ENCODE measurements at places on chromosomes 4 and X. TPM values are rescaled to one million over a fixed set of nuclear protein-coding genes. Genes with fewer than 3 reads are reported as not detected.

Gene HSD17B11
- 94.5 TPM for total RNA-seq

Gene TMSB15A
- not detected for total RNA-seq

Gene RAPGEF2
- total RNA-seq, result 32.4 TPM

Gene SERPINA7
- total RNA-seq, result not detected

Gene PNMA5
- not detected for total RNA-seq

Gene CXorf49
- total RNA-seq, result not detected

Gene RBM46
- total RNA-seq, result not detected

Gene DDIT4L
- 5.4 TPM for total RNA-seq

DNA sequence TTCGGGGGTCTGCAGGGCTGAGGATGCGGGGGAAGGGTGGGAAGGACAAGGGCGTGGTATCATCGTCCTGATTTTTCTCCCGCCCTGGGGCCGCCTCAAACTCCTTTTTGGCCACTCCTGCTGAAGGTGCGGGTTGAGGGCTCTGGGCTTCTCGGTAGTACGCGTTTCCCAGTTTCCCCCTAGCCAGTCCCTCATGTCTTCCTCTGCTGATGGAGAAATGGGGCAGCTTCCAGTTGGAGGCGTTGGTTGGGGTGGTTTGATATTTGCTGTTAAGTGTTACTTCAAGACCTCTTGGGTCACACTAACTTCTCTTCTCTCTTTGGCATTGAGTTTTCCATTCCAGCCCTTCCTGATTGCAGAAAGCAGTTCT is 482 bp downstream of the GSTCD start:
- H3K27me3 ChIP-seq, result no peaks in the 10 kb centered on the region
- DNase-seq, result no peak
- H3K4me3 ChIP-seq, result peak overlapping the region; percentile 92
- peaks cover 18% of the 10 kb centered on the region for H3K4me1 ChIP-seq
- peak overlapping the region; percentile 79 for H3K27ac ChIP-seq

GRCh38 chr4:171478181-171478580 is 335.0 kb upstream of the GALNTL6 start:
- H3K36me3 ChIP-seq, result no peaks in the 10 kb centered on the region
- no peaks in the 10 kb centered on the region for H3K4me1 ChIP-seq
- no peak overlapping the region for H3K4me3 ChIP-seq
- no peak for DNase-seq
- H3K27me3 ChIP-seq, result no peaks in the 10 kb centered on the region
- no peak overlapping the region for H3K27ac ChIP-seq

- no peaks in the 10 kb centered on the region for H3K27me3 ChIP-seq
- H3K36me3 ChIP-seq, result no peaks in the 10 kb centered on the region
- no peaks in the 10 kb centered on the region for H3K4me1 ChIP-seq
- H3K4me3 ChIP-seq, result no peak overlapping the region
- no peak overlapping the region for H3K27ac ChIP-seq
Measured at GRCh38 chr4:73692254-73692653, 48.1 kb upstream of the CXCL8 start.

GRCh38 chr4:28179126-28179525 is 1318.5 kb downstream of the STIM2 start:
- no peaks in the 10 kb centered on the region for H3K27me3 ChIP-seq
- DNase-seq, result no peak
- no peaks in the 10 kb centered on the region for H3K4me1 ChIP-seq
- no peak overlapping the region for H3K27ac ChIP-seq

GRCh38 chr4:165692082-165692481 is 181.0 kb upstream of the TLL1 start:
- no peak overlapping the region for H3K4me3 ChIP-seq
- H3K27ac ChIP-seq, result no peak overlapping the region
- H3K27me3 ChIP-seq, result no peaks in the 10 kb centered on the region

DNA sequence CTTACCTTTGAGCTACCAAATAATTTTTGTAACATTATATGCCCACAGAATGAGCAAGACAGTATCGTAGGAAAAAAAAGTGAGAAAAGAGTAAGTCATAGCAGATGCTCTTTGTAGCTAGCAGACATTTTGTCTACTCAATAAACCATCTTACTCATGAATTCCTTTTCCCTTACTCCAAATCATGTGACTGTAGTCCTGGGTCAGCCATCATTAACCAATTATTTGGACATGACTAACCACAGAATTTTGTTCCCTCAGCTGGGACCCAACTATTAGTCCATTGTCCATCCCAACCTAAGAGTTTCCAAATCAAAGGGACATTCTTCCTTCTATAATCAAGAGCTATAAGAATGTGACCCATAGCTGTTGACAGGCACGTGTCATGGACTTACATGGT is 11.4 kb downstream of the UBE2D3 start:
- no peaks in the 10 kb centered on the region for H3K36me3 ChIP-seq
- no peak overlapping the region for H3K27ac ChIP-seq
- H3K27me3 ChIP-seq, result no peaks in the 10 kb centered on the region
- no peak overlapping the region for H3K4me3 ChIP-seq
- peaks cover 100% of the 10 kb centered on the region for H3K4me1 ChIP-seq
- no peak for DNase-seq

- H3K27me3 ChIP-seq, result no peaks in the 10 kb centered on the region
- no peaks in the 10 kb centered on the region for H3K4me1 ChIP-seq
- no peak overlapping the region for H3K4me3 ChIP-seq
- H3K36me3 ChIP-seq, result no peaks in the 10 kb centered on the region
- peak; percentile 87 for DNase-seq
- H3K27ac ChIP-seq, result no peak overlapping the region
Measured at GRCh38 chrX:1462596-1463251, 10.0 kb upstream of the ASMTL start.

- no peaks in the 10 kb centered on the region for H3K27me3 ChIP-seq
- no peaks in the 10 kb centered on the region for H3K36me3 ChIP-seq
- peaks cover 24% of the 10 kb centered on the region for H3K4me1 ChIP-seq
Measured at GRCh38 chr4:30722359-30723200, 2.4 kb downstream of the PCDH7 start.

GRCh38 chrX:110561034-110561433 is 202.4 kb downstream of the RTL9 start:
- no peaks in the 10 kb centered on the region for H3K4me1 ChIP-seq
- no peak overlapping the region for H3K27ac ChIP-seq
- no peak overlapping the region for H3K4me3 ChIP-seq
- H3K36me3 ChIP-seq, result no peaks in the 10 kb centered on the region
- H3K27me3 ChIP-seq, result no peaks in the 10 kb centered on the region
- no peak for DNase-seq

GRCh38 chr4:152398060-152398459 is 137.8 kb downstream of the FBXW7 start:
- no peaks in the 10 kb centered on the region for H3K4me1 ChIP-seq
- no peak for DNase-seq
- no peak overlapping the region for H3K27ac ChIP-seq
- no peaks in the 10 kb centered on the region for H3K27me3 ChIP-seq
- no peak overlapping the region for H3K4me3 ChIP-seq
- H3K36me3 ChIP-seq, result no peaks in the 10 kb centered on the region

DNA sequence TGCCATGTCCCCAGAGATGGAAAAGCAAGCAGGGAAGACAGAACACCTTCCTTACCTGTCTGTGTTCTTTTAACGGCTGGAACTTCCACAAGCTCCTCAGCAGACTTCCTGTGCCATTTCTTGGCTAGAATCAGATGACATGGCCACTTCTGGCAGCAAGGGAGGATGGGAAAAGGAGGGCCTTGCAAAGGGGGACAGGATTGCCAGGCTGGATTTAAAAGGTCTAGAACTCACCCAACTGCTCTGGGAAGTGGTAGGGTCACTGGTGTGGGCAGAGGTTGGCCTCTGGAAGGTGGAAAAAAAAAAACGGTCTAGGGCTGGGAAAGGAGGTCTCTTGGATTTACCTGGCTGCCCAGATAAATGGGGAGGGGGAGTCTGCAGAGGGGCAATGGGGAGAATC is 1.6 kb upstream of the USP11 start:
- peaks cover 5% of the 10 kb centered on the region for H3K4me1 ChIP-seq
- H3K36me3 ChIP-seq, result no peaks in the 10 kb centered on the region
- DNase-seq, result no peak
- no peaks in the 10 kb centered on the region for H3K27me3 ChIP-seq
- H3K27ac ChIP-seq, result no peak overlapping the region
